ENCODE measurements at places on chromosomes 5 and 9.

- DNase-seq, result no peak
These were observed 297.3 kb upstream of the PANK3 start for GRCh38 chr5:168876419-168876818.

DNA sequence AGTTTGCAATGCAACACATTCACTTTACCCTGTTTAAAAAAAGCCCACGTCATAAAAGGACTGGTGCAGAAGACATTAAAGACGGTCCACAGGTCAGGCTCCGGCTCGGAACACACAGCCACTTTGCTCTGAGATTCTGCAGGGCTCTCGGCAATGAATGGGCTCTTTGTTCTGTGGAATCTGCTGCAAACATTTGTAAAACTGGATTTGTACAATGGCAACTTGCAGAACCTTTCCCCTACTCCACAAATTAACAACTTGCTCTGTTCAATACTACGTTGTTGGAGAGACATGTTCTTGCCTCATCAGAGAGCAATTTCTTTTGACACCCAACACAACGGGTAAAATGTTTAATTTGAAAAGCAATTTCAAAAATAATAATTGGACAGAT, 13.0 kb upstream of the NR5A1 start:
- no peak for DNase-seq

GRCh38 chr5:115109356-115109755, 60.4 kb downstream of the TRIM36 start:
- DNase-seq, result no peak

DNA sequence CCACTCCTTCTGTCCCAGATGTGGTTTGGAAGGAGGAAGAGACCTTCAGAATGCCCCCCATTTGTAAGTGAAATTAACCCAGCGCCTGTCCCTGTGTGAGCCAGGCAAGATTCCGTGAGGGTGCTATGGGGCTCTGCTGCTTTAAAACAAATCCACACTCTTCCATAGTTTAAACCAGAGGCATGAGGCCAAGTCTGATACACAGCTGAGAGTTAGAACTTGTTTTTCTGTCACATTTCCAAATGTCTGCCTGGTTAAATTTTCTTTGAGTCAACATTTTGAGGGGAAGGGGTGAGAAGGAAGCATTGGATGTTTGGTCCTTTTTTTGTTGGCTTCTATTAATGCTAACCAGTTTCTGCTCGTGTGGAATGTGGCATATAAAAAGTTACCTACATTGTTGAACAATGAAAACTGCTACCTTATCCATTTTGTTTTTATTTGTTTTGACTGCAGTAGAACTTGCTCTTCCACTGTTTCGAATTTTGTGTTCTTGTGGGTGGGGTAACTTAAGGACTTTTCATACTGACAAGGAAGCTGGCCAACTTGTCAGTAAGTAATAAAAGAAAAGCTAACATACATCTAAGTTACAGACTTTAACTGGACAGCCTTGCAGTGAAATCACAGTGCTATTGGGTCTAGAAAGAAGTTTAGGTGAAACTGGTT, 12.9 kb downstream of the RGMB start:
- no peak for DNase-seq

DNA sequence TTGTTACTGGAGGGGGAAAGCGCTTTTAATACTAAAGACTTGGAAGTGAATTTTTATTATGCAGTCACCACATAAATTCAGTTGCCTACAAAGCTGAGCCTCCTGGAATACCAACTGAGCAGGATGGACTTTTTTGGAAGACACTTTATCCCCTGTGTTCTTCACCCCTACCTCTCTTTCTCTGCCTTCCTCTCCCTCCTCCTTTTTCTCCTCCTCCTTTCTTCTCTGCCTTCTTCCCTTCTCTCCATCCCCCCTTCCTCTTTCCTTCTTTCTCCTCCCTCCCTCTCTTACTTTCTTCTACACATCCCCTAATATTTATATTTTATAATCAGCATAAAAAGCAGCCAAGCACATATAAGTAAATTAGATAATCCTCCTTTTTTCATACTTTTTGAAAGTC, 39.6 kb downstream of the MAP3K1 start:
- no peak for DNase-seq

DNA sequence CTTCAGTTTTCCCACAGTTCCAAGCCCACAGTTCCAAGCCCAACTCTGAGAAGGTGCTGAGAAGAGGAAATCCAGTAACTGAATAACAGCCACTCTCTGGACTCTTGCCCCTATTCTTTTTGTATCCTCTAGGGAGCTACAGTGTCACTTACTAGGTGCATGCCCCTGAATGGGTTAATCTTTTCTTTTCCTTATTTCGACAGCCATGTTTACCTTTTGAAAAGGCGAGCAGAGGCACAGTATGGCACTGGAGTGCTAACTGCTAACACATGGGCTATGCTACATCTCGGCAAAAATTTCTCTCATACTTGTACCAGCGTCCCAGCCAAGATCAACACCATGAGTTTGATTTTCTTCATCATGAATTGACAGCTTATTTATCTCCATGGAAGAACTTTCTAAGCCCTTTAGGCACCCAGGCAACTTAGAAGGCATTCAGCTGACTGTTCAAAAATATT, 222.6 kb downstream of the EBF1 start:
- no peak for DNase-seq

GRCh38 chr9:104961238-104961637, 33.3 kb upstream of the ABCA1 start:
- DNase-seq, result no peak

DNA sequence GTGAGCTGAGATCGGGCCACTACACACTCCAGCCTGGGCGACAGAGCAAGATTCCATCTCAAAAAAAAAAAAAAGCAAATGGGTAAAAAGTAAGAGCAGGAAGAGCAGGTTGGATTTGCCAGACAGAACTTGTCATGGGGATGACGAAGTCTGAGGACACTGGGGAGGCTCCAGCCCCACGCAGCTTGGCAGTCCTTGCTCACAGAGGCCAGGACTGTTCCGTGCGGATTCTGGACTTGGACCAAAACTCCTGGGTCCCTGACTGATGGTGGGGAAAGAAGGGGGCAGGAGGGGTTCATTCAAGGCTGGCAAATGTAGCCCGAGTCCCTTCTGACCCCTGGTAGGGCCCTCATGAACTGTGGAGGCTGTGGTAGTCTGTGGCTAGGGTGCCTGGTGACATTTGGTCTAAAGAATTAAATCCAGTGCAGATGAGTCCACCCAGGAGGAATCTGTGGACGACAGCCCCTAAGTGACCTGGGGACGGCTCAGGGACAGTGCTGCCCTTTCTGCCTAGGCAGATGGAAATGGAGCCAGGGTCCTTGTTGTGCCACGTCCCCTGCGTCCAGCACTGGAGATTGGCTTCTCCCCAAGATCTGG, 3.1 kb downstream of the FGD3 start:
- no peak for DNase-seq

GRCh38 chr5:115484368-115484767, 60.2 kb downstream of the FEM1C start:
- no peak for DNase-seq

DNA sequence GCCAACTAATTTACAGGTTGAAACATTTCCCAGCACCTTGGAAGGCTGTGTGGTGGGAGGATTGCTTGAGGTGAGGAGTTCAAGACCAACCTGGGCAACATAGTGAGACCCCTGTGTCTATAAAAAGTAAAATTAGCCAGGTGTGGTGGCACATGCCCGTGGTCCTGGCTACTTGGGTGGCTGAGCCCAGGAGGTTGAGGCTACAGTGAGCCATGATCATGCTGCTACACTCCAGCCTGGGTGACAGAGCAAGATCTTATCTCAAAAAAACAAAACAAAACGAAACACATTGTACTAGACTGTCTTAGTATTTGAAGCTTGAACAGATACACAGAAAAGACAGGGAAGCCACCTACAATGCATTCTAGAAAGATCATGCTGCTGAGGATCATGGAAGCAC, 2.8 kb upstream of the HSDL2 start:
- DNase-seq, result no peak

DNA sequence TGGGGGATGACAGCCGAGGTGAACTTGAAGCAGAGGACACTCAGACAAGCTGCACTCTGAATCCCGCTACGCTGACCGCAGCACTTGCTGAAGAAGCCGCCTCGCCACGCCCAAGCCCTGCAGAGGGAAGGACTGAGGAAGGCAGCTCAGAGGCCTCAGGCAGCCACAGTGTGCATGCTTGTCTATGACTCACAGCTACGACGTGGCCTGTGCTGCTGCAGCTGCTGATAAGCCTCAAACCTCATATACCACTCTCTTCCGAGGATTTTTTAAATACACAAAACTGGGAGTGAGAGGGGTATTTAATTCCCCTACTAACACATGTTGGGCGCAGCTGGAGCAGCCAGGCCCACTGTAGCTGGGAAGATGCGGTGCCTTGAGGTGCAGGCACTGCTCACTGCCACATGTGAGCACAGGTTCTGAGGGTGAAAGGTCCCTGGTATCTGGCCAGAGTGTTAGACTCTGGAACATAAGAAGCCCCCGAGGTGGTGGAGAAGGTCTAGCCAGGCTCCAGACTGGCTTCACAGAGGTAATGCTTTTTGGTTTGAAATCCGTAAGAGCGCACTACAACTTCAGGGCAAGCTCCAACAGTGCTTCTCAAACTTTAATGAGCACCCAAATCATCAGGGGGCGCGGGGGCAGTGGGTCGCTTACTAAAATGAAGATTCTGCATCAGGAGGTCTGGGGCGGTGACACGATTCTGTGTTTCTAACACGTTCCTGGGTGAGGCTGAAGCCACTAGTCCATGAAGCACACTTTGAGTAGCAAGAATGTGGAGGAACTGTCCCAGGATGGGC, 196.8 kb downstream of the AUH start:
- DNase-seq, result peak; percentile 26

DNA sequence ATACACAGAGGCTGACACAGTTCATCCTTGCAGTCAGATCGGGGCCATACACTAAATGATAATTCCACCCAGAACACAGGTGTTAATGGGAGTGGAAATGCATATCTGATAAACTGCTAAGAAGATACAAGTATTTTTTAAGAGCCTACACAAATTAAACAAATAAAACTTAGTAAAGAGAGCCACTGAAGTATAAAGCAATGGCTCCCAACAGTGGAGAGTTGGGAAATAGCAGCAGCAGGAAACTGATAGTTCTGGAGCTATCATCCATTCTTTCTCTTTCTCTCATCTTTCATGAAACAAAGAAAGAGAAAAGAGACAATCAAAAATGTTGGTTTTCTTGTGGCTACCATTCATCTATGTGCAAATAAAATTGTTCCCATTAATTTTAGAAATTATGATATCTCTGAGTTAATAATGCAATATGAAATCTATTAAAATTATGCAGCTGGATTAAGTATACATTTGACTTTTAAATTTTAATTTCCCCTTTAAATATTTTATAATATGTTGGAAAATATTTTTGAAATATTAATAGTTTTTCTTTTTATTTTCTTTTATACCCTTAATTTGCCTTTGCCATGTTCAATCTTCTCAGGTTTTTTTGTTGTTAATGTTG, 120.8 kb downstream of the EMB start:
- DNase-seq, result no peak

DNA sequence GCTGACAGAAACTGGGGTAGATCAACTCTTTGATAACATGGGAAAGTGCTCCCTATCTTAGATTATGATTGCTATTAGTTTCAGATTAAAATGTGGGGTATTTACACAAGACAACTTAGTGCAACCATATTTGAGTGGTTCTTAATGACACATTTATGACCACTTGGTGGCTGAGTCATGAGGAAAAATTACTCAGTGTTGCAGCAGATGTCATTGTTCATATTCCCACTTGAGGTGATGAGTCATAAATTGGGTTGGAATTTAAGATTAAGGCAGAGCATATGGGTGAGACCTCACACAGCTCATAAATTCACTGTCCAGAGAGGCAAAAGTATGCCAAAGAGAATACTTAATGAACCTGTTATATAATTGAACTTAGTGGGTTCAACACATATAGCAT, 408.3 kb downstream of the DMRT2 start:
- DNase-seq, result no peak

- no peak for DNase-seq
These were observed 3.3 kb downstream of the DNM1 start for GRCh38 chr9:128206484-128206883.

DNA sequence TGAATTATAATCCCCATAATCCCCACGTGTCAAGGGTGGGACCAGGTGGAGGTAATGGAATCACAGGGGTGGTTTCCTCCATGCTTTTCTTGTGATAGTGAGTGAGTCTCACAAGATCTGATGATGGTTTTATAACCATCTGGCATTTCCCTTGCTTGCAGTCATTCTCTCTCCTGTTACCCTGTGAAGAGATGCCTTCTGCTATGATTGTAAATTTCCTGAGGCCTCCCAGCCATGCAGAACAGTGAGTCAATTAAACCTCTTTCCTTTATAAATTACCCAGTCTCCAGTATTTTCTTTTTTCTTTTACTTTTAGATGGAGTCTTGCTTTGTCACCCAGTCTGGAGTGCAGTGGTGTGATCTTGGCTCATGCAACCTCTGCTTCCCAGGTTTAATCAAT, 182.7 kb upstream of the SEMA6A start:
- no peak for DNase-seq

- DNase-seq, result no peak
These were observed 308.9 kb upstream of the PTPRD start for GRCh38 chr9:10921671-10922070.

DNA sequence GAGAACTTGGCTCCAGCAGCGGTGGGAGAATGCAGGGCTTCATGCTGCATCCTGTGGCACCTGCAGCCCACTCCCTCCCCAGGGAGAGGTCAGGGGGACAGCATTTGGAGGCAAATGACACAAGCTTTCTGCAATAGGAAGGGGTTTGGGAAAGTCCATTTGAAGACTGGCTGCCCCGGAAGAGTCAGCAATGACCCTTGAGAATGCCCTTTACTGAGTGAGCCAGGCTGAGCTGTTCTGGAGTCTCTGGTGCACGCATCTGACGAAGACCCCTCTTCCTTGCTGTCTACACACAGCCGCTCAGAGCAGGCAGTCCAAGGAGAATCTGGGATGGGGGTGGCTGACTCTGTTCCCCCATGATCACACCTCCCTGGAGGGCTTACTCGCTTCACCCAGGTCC, 5.5 kb upstream of the NXNL2 start:
- DNase-seq, result no peak

DNA sequence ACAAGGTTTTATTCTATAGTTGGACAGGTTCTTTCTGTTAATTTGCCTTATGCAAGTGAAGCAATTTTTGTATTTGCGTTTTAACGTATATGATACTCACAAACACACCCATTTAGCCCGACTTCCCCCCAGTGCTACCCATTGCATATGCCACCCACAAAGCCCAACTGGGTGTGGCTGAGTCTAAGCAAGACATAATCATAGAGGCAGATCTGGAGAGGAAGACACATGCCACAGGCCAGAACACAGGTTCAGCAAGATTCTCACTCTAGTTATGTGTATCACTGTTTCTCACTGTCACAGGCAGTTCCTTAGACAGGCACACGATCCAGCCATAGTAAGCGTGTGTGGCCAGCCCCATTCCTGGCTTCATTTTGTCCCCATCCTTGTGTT, 29.0 kb upstream of the PUM3 start:
- no peak for DNase-seq
